Dermis microvascular lymphatic vessel endothelial cell (primary cell): ENCODE measurements at places on chromosomes 3 and 15.

DNA sequence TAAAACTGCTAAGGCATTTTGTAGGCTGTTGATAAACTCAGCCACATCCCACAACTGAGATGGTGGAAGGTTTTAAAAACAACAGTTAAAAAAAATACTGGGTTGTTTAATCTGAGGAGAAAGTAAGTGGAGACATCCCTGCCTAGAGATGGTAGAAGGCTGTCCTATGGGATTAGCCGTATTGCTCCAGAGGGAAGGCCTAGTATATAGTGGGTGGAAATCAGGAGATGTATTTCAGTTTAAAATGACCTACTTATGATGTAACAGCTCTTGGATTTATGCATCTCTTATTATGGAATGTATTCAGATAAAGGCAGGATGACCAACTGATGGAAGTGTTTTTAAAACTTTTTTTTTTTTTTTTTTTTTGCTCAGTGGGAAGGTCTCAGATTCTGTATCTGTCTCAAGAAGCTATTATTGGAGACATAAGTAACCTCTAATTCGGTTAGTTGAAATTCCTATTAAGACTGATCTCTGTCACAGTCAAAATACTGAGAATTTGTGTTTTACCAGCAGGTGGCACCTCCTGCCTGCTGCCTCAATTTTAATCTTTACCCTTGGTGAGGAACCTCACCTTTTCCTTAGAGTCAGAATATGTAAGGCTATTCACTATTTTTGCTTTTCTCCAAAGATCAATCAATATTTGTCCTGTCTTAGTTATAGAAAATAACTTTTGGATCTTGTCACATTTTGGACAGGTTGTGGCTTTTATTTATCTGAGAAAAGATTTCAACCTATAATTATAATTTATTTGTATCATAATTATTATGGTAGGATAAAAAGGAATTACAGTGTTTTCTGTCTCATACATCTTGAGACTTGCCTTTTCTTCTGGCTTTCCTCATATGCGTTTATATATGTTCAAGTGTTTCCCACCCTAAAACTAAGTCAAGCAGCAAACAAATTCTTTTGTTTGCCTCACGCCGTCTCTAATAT lies 63.0 kb downstream of the VPS8 start:
- peak; percentile 9 for DNase-seq

DNA sequence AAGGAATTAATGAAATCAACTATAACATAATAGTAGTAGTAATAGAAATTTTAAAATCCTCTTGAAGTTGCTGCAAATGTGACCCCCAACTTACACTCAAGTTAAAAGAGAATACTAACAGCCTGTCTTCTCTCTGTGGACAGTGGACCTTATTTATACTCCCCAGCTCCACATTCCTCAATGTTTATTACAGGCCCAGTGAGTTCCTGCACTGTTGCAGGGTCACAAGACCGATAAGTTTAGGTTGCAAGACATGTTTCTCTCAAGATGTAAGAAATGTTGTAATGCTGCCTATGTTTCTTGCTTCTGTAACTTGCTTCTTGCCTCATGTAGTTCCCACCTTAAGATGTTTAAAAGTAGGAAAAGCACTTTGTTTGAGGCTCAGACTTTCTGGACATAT lies 888.1 kb downstream of the PDCD6IP start:
- DNase-seq, result no peak

DNA sequence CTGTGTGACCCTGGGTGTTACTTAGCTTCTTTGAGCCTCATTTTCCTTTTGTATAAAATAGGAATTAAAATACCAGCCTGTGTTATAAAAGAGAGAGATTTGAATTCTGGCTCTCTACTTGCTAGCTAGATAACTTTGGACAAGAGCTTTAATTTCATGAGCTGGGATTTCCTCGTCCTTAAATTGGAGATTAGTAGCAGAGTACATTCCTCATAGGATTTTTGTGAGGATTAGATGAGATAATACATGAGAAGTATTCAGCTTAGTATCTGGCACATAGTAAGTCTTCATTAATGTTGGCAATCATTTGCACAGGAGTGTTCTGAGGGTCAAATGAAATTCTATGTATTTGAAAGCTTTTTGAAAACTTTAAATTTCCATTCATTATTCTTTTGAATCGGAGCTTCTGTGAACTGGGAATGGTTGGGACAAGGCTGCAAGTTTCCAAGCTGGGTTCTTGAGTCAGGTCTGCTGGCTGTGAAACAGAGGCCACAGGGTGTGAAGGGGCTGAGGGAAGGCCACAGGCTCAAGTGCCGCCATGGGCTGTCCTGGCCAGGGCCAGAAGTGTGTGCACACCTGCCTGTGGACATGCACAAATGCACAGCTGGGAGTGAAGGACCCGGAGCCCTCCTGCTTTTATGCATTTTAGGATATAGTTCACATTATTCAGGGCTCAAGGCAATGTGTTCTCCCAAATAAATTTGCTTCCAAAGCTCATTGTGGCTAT lies 17.2 kb downstream of the ALPK3 start:
- no peak for DNase-seq

GRCh38 chr3:190252080-190252479 lies 70.2 kb downstream of the CLDN1 start:
- no peak for DNase-seq

- no peak for DNase-seq
These were observed 654.6 kb downstream of the MECOM start for GRCh38 chr3:169008776-169009358.

- peak; percentile 46 for DNase-seq
These were observed 406.2 kb downstream of the RBMS3 start for GRCh38 chr3:29686889-29687592.

GRCh38 chr3:81581966-81582599 lies 179.4 kb downstream of the GBE1 start:
- DNase-seq, result peak; percentile 31
